ENCODE measurements at places on chromosomes 7 and 10.

DNA sequence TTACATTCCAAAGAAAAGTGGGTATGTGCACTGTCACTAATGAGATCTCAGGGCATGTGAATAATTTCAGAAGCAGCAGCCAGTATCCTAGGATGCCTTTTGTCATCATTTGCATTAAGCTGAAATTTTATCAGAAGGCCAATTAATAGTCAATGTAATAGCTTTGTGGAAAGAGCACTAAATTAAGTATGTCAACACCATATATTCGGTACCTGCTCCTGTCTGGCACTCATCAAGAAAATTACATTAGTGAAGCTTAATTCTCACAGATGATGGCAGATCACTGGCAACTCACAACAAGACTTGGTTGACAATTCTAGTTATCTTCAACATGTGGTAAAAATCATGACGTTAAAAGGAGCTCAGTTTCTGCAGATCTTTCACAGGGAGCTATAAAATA, 271.4 kb downstream of the PARD3 start:
- DNase-seq, result no peak

GRCh38 chr10:32299354-32299980, 47.5 kb downstream of the EPC1 start:
- DNase-seq, result no peak

- no peak for DNase-seq
Observed at GRCh38 chr7:156059369-156059768, 247.1 kb upstream of the SHH start.

GRCh38 chr7:122520971-122521555, 177.9 kb downstream of the RNF133 start:
- no peak for DNase-seq

- DNase-seq, result no peak
Observed at GRCh38 chr7:117555260-117555659, 75.4 kb downstream of the CFTR start.

GRCh38 chr10:118944959-118945633, 84.4 kb upstream of the NANOS1 start:
- DNase-seq, result no peak

- no peak for DNase-seq
Observed at GRCh38 chr7:32462977-32463376, 27.2 kb downstream of the LSM5 start.

DNA sequence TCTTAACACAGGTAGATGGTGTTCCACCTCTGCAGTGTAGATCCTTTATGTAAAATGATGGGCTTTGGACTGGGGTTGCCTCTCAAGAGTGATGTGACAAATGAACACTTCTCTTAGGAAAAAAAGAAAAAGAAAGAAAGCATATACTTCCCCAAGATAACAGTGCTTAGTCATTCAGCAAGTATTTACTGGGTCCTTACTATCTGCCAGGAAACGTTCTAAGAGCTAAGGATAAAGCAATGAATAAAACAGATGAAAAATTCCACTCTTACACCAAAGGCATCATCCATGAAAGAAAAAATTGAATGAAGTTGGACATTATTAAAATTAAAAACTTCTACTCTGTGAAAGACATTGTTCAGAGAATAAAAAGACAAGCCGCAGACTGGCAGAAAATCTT, 177.3 kb downstream of the C7orf25 start:
- no peak for DNase-seq

DNA sequence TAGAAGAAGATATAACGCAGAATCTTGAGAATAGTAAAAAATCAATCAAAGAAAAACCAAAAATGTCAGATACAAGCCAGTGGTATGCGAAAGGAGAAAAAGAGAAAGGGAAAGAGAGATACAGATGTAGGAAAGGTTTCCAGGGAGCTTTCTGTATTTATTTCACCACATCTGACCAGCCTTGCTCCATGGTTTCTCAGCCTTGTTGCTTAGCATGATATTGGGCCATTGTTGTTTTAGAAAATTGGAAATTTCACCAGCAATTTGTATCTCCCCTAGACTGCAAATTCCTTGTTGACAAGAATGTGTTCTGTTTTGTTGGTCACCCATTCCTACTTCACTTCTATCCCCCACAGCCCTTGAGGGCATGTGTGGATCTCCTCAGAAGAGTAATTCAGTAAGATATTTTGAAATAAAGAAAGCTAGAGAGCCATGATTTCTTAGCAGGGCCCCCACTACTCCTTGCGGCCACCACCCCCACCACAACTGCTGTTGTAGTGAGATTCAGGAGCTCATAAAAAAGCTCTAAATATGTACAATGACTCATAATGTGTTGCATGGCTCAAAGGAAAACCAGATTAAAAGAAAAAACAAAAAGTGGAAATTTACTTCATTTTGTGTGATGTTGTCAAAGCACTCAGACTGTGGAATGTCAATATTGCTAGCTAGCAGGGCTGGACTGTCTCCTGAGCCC, 138.7 kb downstream of the CHRM2 start:
- DNase-seq, result no peak

GRCh38 chr7:6161463-6162330, 110.7 kb downstream of the CYTH3 start:
- DNase-seq, result no peak

- DNase-seq, result no peak
Observed at GRCh38 chr7:3918576-3918975, 617.5 kb downstream of the SDK1 start.

GRCh38 chr10:101028446-101029337, 2.2 kb downstream of the PDZD7 start:
- DNase-seq, result no peak

GRCh38 chr7:43130347-43130746, 17.9 kb downstream of the HECW1 start:
- no peak for DNase-seq

DNA sequence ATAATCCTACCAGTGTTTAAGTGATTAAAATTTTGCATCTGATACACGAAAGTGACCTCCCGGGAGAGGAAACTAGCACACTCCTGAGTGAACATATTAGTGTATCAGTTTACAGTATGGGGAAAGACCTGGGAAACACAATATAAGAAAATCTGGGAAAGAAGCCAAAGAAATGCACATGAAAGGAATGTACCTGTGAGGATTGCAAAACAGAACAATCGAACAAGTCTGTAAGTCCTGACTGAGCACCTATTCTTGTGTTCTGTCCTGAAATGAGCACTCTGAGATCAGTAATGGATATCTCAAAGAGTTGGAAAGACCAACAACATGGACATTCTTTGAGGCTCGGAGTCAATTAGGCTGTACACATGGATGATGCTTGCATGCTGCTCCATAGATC, 554.7 kb downstream of the SORCS3 start:
- no peak for DNase-seq

- no peak for DNase-seq
Observed at GRCh38 chr7:90759710-90760109, 163.6 kb downstream of the CDK14 start.

DNA sequence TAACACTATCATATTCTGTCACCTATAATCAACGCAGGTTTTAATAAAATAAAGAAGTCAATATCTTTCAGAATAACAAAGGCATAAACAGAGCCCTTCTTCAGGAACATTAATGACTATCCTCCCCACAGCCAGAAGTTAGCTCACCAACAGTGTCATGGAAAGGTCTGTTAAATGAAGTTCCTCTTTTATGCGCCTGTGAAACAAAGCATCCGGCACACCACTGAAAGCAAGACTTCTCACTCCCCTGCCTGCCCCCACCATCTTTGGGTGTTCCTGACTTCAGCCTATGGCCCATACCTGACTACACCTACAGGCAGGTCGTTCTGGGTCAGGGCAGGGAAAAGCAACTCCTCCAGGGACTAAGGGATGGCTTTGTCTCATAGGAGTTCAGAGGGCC, 205.4 kb downstream of the FANK1 start:
- no peak for DNase-seq

DNA sequence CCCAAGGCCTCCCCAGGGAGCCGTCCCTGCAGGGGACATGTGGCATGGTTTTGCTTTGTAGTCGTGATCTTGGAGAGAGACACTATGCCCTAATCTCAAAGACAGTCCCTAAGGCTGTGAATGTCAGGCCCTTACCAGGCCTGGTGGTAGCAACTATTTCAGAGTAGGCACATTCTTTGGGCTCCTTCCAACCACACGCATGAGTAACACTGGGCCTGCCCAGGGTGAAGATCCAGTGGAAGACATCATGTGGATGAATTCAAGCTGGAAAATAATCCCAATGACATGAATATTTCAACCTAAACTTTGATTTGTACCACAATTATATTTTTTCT, 39.5 kb upstream of the INSIG1 start:
- DNase-seq, result no peak

- no peak for DNase-seq
Observed at GRCh38 chr10:22489467-22489866, 144.2 kb downstream of the SPAG6 start.

- peak; percentile 64 for DNase-seq
Observed at GRCh38 chr10:122044713-122045112, 55.8 kb downstream of the TACC2 start.

- no peak for DNase-seq
Observed at GRCh38 chr10:6364283-6364682, 161.6 kb downstream of the PFKFB3 start.

- no peak for DNase-seq
Observed at GRCh38 chr10:43969506-43969905, 320.8 kb upstream of the ZNF32 start.

DNA sequence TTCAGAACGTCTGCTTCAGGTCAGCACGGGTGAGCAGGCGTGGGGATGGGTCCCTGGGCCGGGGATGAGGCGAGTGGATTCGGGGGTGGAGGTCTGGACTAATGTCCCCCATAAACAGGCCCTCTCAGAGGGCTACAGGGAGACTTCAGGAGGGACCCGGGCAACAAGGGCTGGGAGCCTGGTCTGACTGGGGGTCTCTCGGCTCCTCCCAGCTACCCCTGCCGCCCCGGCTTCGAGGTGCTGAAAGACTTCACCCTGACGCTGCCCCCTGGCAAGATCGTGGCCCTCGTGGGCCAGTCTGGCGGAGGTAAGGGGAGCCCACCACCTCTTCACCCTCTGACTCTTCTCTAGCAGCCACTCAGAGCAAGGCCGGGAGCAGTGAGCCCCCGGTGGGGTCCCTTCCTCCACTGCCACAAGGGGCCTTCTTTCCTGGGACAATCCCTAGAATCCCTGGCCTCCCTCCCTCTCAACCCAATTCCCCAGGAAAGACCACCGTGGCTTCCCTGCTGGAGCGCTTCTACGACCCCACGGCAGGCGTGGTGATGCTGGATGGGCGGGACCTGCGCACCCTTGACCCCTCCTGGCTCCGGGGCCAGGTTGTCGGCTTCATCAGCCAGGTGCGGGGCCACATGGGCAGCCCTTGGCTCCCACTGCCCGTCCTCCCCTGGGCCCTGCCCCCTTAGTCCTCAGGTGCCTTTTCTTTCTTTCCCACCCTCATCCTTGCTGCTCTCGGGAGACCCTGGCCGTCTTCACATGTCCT, 7.5 kb upstream of the ASIC3 start:
- DNase-seq, result no peak
